ENCODE measurements at places on chromosomes 1 and 21.
A peak's percentile ranks its signal among the peaks of the same experiment; 100 is the strongest.

DNA sequence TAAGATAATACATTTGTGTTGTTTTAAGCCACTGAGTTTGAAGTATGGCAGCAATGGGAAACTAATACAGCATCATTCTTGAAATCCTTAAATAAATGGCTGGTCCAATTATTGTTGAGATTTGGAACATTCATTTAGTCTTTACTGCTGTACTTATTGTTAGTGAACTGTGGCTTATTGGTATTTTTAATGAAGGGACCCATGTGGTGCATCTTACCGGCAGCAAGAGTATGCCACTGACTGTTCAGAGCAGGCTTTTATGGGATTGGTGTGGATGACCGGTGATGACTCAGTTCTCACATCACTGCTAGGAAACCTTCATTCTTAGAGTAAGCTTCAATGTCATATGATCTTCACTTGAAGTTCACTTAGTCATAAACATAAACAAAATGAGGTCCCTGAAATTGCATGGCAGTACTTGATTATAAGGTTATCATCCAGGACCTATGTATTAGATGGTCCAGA is 31.5 kb downstream of the PRKAA2 start:
- no peak overlapping the region for H3K27ac ChIP-seq
- no peaks in the 10 kb centered on the region for H3K27me3 ChIP-seq
- no peaks in the 10 kb centered on the region for H3K4me1 ChIP-seq
- H3K4me3 ChIP-seq: no peak overlapping the region

DNA sequence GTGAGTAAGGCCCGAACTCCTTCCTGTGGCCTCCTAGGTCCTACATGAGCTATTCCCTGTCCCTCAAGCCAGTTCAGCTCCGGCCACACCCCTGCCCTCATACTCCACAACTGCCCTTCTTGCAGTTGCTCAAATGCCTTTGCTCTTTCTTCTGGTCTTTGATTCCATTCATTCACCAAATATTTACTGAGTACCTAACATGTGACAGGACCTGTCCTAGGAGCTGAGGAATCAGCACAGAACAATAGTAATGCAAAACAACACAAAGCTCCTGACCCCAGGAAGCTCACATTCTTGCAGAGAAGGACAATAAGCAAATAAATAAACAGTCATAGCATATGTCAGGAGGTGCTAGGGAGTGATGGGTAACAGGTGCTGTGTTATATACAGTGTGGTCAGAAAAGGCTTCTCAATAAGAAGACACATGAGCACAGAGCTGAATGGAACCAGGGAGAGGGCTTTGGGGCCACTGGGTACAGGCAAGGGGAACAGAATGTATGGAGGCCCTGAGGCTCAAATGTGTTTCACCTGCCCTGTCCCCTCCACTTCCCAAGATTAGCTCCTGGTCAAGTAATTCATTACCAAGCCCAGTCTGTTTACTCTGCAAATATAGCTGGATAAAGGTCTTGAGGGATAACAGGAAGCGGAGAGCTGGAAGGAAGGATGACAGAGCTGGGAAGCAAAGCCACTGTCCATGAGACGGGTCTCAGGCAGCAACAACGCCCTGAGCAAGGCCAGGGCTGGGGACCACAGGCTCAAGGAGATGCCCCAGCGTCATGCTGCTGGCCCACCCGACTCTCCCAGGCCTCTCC is 145.1 kb downstream of the CSMD2 start:
- peaks cover 4% of the 10 kb centered on the region for H3K36me3 ChIP-seq
- peak; percentile 34 for DNase-seq
- H3K27me3 ChIP-seq: no peaks in the 10 kb centered on the region

- H3K27ac ChIP-seq: no peak overlapping the region
- no peak for DNase-seq
Observed at GRCh38 chr1:85134583-85135391, 66.0 kb downstream of the SYDE2 start.

- H3K27ac ChIP-seq: no peak overlapping the region
- no peaks in the 10 kb centered on the region for H3K36me3 ChIP-seq
Observed at GRCh38 chr1:229856009-229856650, 210.9 kb upstream of the GALNT2 start.

DNA sequence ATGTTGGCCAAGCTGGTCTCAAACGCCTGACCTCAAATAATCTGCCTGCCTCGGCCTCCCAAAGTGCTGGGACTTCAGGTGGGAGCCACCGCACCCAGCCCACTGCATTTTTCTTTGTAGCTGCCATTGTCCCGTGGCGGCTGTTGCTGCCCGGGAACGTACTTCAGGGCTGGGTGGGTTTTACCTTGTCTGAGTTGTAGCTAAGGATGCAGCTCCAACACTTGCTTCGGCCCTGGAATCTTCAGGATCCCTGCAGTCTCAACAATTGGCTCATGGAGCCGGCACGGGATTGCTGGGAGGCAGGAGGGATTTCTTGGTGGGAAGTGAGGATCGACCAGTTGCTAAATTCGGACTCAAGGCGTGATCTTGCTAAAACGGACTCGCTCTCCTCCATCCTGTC is 10.7 kb downstream of the TNFRSF8 start:
- H3K27me3 ChIP-seq: no peaks in the 10 kb centered on the region
- no peaks in the 10 kb centered on the region for H3K36me3 ChIP-seq
- H3K27ac ChIP-seq: no peak overlapping the region

DNA sequence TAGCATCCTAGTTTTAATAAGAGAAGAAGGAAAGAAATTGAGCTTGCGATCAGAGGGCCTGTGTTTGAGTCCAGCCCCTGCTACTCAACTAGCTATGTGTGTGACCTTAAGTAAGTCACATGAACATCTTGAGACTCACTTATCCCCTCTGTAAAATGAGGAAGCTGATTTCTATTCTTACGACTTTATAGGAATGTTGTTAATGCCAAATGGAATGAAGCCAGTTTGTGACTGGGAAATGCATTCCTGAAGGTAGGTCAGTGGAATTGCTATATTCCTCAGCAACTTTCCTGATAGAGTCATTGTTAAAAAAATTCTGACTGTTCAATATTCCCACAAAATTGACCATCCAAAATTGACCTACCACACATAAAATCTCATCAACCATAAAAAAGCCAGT is 14.9 kb downstream of the FASLG start:
- no peaks in the 10 kb centered on the region for H3K4me1 ChIP-seq
- no peak overlapping the region for H3K27ac ChIP-seq
- H3K36me3 ChIP-seq: no peaks in the 10 kb centered on the region
- no peak for DNase-seq
- H3K27me3 ChIP-seq: no peaks in the 10 kb centered on the region

DNA sequence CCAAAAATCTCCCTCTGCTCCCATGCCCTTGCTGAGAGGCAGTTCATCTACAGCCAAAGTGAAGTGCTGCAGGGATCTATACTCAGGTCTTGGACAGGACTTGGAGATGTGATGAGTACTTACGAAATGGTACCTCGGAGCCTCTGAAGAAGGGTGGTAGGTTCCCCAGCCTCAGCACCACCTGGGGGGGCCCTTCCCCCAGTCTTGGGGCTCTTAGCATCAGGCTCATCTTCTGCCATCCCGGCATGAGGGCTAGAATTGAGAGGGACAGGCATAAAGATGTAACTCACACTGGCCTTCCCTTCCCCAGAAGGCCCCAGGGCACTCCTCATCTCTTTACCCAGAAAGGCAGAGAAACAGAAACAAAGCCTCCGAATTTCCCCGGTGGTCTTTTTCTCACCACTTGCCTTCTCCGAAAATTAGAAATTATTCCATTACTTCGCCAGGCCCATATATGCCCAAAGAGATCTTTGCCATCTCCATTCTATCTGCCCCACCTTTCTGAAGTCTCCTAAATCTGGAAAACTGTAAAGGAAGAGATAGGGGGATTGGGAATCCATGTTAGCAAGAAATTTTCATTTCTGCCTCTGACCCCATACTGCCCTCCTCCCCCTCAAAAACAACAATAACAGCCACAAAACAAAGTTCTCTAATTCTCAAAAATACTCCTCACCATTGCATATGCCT is 827 bp downstream of the RFX5 start:
- peaks cover 28% of the 10 kb centered on the region for H3K36me3 ChIP-seq
- H3K4me3 ChIP-seq: peak overlapping the region; percentile 91
- H3K27ac ChIP-seq: peak overlapping the region; percentile 99
- no peaks in the 10 kb centered on the region for H3K4me1 ChIP-seq
- DNase-seq: no peak
- H3K27me3 ChIP-seq: no peaks in the 10 kb centered on the region

Data from H9 (cell line).